ENCODE measurements at places on chromosomes 2 and 18.

- peak; percentile 19 for DNase-seq
These were observed 308.9 kb downstream of the PDE11A start for GRCh38 chr2:177763531-177764265.

GRCh38 chr2:138689705-138690104 lies 90.5 kb downstream of the NXPH2 start:
- DNase-seq, result no peak

GRCh38 chr2:133477616-133477990 lies 90.7 kb downstream of the NCKAP5 start:
- no peak for DNase-seq

- DNase-seq, result no peak
These were observed 25.0 kb upstream of the FN1 start for GRCh38 chr2:215460682-215461382.

DNA sequence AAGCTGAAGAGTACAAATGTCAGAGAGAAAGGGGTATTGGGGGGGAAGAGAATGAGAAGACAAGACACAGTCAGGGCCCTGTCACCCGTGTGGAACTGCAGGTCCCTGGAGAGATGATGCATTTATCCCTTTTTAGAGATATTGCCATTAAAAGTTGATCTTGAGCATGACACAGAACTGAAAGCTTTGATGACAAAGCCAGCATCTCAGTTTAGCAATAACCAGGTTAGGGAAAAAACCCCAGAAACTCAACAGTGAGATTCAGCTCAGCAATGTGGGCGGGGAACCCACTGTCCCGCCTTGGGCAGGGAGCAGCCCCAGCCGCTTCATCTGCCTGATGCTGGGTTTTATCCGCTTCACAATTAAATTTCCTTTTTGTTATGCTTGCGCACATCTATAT lies 181.1 kb downstream of the NEDD4L start:
- no peak for DNase-seq

- DNase-seq, result no peak
These were observed 145.5 kb downstream of the LRATD1 start for GRCh38 chr2:14778015-14778414.

GRCh38 chr18:31398191-31398590 lies 21.6 kb downstream of the DSG4 start:
- DNase-seq, result no peak

DNA sequence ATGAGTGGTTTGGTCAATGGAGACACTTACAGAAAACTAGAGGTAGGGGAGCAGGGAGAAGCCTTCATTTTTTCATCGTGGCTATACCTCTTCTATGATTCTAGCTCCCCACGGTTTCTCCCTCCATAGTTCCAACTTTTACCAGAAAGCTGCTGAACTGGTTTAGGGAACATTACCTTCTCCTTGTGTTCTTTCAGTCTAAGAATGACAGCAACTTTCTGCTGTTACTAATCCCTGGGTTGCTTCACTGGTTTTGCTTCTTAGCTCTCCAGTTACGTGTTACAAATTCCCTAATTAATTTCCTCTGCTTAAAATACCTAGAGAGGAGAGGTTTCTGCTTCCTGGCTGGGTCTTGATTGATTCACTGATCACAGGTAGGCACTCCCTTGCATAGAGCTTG lies 499.9 kb downstream of the SLC4A3 start:
- no peak for DNase-seq
